Mesenteric fat pad (tissue), 1 donor: ENCODE measurements at places on chromosomes 3 and 15. TPM values are rescaled to one million over a fixed set of nuclear protein-coding genes. Genes with fewer than 3 reads are reported as not detected.

GRCh38 chr3:25578059-25578458 is 86.6 kb downstream of the TOP2B start:
- DNase-seq = no peak

DNA sequence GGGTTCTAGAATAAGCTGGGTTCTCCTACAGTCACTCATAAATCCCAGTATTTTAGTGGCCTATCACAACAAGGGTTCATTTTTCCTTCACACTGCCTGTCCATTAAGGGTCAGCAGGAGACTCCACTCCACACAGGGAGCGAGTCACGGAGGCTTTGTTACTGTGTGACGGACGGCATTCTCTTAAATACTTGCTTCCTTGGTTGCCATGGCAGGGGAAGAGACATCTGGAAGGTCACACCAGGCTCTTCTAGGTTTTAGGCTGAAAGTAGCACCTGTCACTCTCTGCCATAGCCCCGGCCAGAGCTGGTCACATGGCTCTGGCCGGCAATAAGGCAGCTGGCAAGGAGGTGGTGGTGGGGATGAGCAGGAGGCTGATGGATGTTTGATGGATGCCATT is 89.4 kb upstream of the ANKRD34C start:
- DNase-seq = no peak

- DNase-seq = no peak
Observed at GRCh38 chr15:38164061-38164460, 88.6 kb upstream of the SPRED1 start.

Gene CYP1A1
- total RNA-seq = 65.0 TPM
